Activated CD8-positive, alpha-beta T cell treated with anti-CD3 and anti-CD28 coated beads for 36 hours (primary cell): ENCODE measurements at places on chromosomes 5 and 9. TPM values are rescaled to one million over a fixed set of nuclear protein-coding genes. Genes with fewer than 3 reads are reported as not detected.
A peak's percentile ranks its signal among the peaks of the same experiment; 100 is the strongest.

DNA sequence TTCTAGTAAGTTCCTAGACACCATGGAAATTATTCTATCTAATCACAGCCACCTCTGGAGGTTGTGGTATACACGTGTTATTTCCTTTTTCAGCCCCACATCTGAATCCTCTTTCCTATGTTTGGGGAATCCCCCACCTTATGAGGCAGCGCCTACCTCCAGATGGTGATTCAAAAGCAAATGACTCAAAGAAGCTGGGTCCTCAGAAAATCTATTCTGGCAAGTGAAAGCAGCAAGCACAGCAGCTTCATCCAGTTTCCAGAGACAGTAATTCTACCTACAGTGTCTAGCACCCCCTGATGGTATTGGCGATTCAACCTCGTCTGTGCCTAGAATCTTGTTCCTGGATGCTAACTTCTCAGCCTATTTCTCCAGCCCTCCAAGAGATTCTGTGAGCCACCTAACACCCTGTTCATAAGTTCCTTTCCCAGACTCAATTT, 43.0 kb downstream of the STRBP start:
- DNase-seq = peak; percentile 81
- peak overlapping the region; percentile 77 for H3K27ac ChIP-seq
- H3K27me3 ChIP-seq = no peaks in the 10 kb centered on the region
- peaks cover 41% of the 10 kb centered on the region for H3K4me1 ChIP-seq

GRCh38 chr9:79104951-79105350, 466.8 kb upstream of the TLE4 start:
- DNase-seq = no peak
- H3K36me3 ChIP-seq = no peaks in the 10 kb centered on the region
- H3K27me3 ChIP-seq = no peaks in the 10 kb centered on the region
- H3K4me3 ChIP-seq = no peak overlapping the region
- H3K4me1 ChIP-seq = no peaks in the 10 kb centered on the region
- no peak overlapping the region for H3K27ac ChIP-seq

DNA sequence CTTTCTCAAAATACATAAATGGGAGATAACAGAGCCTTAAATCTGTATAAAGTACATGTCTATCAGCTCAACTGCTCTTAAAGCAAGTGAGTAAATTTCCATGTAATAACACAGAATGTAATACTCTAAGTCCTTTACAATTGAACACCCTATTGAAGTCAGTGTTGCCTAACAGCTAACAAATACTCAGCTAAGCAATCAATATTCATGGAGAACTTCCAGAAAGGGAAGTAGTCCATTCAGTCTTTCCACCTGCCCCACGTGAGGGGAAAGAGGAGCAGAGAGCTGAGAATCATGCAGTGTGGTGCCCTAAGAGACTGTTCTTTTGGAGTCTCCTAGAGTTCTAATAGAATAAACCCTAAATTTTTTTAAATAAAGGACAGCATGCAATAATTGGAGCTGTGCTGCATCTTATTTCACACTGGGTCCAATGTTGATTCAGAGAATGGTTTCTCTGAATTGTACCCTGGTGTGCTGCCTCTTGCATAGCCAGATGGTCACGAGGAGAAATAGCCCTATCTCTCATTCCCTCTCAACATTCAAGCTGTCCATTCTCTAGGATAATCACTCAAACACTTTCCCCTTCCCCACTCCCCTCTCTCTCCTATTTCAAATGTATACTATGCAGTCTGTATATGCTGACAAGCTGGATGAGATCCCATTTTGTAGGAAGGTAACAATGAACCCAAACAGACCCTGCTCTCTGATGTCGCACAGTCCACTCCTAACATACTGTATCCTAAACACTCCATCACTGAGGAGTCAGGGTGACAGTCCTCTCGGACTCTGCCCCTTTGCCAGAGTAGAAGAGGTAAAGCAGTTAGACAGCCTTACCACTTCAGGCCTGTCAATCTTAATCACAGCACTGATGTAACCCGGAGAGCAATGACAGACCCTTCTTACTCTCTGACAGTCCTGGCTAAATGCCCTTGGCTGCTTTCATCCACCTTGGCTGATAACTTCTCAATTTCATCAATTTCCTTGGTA, 134.8 kb downstream of the EPB41L4A start:
- no peaks in the 10 kb centered on the region for H3K4me1 ChIP-seq
- no peak for DNase-seq
- peaks cover 9% of the 10 kb centered on the region for H3K27me3 ChIP-seq
- H3K27ac ChIP-seq = no peak overlapping the region
- H3K4me3 ChIP-seq = no peak overlapping the region

DNA sequence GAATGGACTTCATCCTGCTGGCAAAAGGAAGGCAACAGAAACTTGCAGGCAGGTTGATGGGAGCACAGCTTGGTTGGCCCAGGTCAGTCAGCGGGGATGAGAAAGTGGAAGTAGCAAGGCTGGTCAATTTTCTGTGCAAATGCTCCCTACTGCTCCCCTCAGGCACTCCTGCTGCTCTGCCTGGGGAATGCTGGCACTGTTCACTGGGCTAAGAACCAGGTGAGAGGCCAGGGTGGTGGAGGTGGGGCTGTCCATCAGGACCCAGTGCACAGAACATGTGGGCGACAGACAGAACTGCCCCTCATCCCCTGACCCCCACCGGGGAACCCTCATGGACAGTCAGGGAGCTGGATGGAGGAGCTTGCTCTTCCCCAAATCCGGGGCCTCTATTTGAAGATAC, 593.1 kb downstream of the IRX1 start:
- H3K4me1 ChIP-seq = no peaks in the 10 kb centered on the region
- no peak for DNase-seq
- no peak overlapping the region for H3K4me3 ChIP-seq

DNA sequence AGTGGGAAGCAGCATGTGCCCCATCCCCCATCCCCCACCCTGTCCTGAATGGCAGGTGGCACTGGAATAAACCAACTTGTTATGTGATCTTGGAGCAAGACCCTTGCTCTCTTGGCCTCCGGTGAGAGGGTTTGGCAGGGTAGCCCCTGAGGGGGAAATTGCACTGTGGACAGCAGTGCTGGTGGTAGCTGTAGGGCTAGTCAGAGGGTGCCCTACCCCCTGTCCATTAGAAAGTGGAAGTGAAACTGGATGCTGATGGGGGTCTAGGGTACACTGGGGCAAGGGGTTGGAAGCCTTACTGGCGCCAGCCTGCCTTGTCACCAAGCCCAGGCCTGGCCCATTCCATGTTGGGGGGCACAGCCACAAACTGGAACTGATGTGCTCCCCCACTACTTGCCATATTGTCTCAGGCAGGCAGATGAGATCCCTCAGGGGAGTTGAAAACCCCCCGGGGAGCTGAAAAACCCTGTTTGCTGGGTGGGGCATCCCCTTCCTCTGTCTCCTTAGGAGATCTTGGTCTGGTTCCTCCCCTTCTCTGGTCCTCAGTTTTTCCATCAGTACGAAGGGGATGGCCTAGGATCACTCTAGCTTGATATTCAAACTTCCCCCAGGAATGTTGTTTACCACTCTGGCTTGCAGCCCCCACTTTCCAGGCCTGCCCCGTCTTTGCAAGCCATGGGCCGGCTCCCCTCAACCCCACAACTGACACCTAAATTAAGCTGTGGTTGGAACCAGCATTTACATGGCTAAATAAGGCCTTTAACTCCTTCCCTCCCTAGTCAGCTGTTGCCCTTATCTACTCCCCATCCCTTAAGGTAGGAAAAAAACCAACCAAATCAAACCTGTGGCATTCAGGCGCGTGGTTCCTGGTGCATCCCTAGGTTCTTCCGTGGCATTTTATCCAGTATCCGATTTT, 14.4 kb upstream of the SYNPO start:
- DNase-seq = no peak
- peaks cover 15% of the 10 kb centered on the region for H3K27me3 ChIP-seq
- H3K27ac ChIP-seq = no peak overlapping the region
- peaks cover 20% of the 10 kb centered on the region for H3K4me1 ChIP-seq
- no peak overlapping the region for H3K4me3 ChIP-seq

DNA sequence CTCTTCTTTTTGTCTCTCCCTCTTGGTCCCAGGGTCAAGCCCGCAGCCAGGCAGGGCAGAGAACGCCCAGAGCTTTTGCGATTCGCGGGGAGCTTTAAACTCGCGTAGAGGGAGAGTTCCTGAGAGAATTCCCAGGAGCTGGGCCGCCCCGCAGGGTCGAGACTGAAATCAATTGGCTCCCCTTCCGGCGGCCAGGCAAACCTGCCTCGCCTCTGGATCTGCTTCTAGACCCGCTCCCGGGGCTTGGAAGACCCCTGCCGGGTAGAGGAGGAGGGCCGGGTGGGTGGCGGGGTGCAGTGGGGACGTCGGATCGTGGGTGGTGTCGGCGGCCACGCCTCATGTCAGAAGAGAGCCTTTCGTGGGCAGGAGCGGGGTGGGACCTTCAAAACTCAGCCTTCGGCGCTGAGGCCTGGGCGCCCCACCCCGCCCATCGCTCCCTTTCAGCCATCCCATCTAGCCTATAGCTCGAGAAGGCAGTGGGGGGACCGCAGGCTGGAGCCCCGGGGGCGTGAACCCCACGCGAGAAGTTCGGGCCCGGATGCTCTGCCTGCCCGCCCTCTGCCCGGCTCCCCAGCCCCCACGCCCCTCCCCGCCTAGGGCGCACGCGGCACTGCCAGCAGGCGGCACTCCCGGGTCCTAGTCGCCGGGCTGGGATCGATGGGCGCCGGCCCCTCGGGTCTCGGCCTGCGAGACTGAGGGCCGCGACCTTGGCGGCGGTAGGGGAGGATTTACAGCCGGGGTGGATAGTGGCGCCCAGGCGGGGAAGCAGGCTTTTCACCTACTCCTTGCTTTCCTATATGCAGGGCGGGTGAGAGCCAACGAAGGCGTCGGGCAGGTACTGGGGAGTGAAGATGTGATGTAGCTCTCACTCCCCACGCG, 6.1 kb downstream of the PRDM6 start:
- no peak overlapping the region for H3K4me3 ChIP-seq
- no peak overlapping the region for H3K27ac ChIP-seq
- H3K4me1 ChIP-seq = peaks cover 9% of the 10 kb centered on the region

- peak overlapping the region; percentile 39 for H3K27ac ChIP-seq
- H3K36me3 ChIP-seq = peaks cover 11% of the 10 kb centered on the region
- no peak overlapping the region for H3K4me3 ChIP-seq
- no peak for DNase-seq
- H3K27me3 ChIP-seq = no peaks in the 10 kb centered on the region
Measured at GRCh38 chr9:35001285-35001677, 11.7 kb downstream of the DNAJB5 start.

GRCh38 chr9:97529363-97530076, 28.1 kb downstream of the TMOD1 start:
- DNase-seq = peak; percentile 8
- no peak overlapping the region for H3K27ac ChIP-seq
- H3K4me1 ChIP-seq = peaks cover 5% of the 10 kb centered on the region
- no peaks in the 10 kb centered on the region for H3K36me3 ChIP-seq

DNA sequence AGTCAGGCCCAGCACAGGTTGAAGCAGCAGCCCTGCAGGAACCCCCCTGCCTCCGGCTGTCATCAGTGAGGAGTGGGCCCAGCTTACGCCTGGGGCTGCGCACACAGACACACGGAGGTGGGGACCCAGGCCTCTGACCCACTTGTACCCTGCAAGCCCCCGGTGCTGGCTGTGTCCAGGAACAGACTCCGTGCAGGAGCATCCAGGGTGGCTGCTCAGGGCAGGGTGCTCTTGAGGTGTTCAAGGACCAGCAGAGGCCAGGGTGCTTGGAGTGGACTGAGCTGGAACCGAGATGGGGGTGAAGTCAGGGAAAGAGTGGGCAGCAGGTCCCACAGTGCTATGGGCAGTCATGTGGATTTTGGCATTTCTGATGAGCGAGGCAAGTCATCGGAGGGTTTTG, 199.5 kb downstream of the CACNA1B start:
- H3K27me3 ChIP-seq = peaks cover 21% of the 10 kb centered on the region
- H3K36me3 ChIP-seq = no peaks in the 10 kb centered on the region
- no peak overlapping the region for H3K27ac ChIP-seq

DNA sequence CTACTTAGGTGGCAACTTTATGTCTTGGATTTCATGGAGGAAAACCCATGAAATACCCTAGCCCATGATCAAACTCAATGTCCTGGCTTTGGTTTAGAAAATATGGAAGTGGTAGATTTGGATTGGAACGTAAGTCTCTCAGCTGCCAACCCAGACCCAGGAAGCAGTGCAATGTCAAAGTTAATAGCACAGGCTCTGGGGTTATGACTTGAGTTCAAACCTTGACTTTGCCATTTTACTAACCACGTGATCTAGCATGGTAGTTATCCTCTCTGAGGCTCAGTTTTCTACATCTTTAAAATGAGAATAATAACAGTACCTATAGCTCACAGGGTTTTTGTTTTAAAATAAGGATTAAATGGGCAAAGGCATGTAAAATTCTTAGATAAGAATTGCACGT, 13.8 kb downstream of the FYB1 start:
- H3K27ac ChIP-seq = peak overlapping the region; percentile 97
- DNase-seq = peak; percentile 33
- H3K36me3 ChIP-seq = peaks cover 10% of the 10 kb centered on the region
- peaks cover 61% of the 10 kb centered on the region for H3K4me1 ChIP-seq

- H3K4me3 ChIP-seq = no peak within 1 kb of the TSS
- peaks cover 7% of the 10 kb centered on the region for H3K27me3 ChIP-seq
- no peak for DNase-seq
- no peak within 1 kb of the TSS for H3K27ac ChIP-seq
- H3K4me1 ChIP-seq = peaks cover 4% of the 10 kb centered on the region
- peaks cover 11% of the 10 kb centered on the region for H3K36me3 ChIP-seq
Measured at GRCh38 chr9:136851941-136852663, at the start of gene MAMDC4. Gene MAMDC4, plus strand, starts transcription at chr9:136852346. Its CDS starts 71 bp downstream, at chr9:136852417.

DNA sequence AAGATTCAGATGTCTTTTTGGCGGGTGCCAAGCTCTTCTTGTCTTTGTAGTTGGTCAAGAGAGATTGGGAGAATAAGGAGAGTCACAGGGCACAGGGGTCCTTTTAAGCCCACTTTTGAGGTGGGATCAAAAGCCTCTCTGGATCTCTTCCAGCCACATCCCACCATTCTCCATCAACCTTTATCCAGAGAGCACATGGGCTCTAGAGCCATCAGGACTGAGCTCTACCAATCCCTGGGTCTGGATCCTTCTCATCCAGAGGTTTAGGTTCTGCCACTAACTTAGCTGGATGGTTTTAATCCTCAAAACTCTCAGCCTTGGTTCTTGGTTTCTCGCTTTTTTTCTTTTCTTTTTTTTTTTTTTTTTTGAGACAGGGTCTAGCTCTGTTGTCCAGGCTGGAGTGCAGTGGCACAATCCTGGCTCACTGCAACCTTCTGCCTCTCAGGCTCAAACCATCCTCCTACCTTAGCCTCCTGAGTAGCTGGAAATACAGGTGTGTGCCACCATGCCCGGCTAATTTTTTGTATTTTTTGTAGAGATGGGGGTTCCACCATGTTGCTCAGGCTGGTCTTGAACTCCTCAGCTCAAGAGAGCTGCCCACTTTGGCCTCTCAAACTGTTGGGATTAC, 44.6 kb upstream of the MATR3 start:
- H3K4me3 ChIP-seq = no peak overlapping the region
- H3K36me3 ChIP-seq = no peaks in the 10 kb centered on the region
- H3K27me3 ChIP-seq = no peaks in the 10 kb centered on the region
- DNase-seq = no peak
- peaks cover 23% of the 10 kb centered on the region for H3K4me1 ChIP-seq

GRCh38 chr5:133569347-133569746, 43.0 kb downstream of the FSTL4 start:
- no peaks in the 10 kb centered on the region for H3K4me1 ChIP-seq
- no peak overlapping the region for H3K4me3 ChIP-seq
- DNase-seq = no peak
- peaks cover 26% of the 10 kb centered on the region for H3K27me3 ChIP-seq
- no peaks in the 10 kb centered on the region for H3K36me3 ChIP-seq
- no peak overlapping the region for H3K27ac ChIP-seq

Gene WWC1
- total RNA-seq = 0.47 TPM

Gene KCNN2
- not detected for total RNA-seq

Gene PDE6A
- not detected for total RNA-seq

Gene GRIA1
- not detected for total RNA-seq

Gene ANXA2R
- 8.0 TPM for total RNA-seq

Gene CTNND2
- total RNA-seq = not detected

Gene FBP2
- total RNA-seq = not detected

Gene AGGF1
- total RNA-seq = 33.5 TPM

Gene SLC25A2
- not detected for total RNA-seq

Gene BARHL1
- not detected for total RNA-seq
